HT1080 (cell line): ENCODE measurements at places on chromosomes 2 and 18. TPM values are rescaled to one million over a fixed set of nuclear protein-coding genes. Genes with fewer than 3 reads are reported as not detected.
A peak's percentile ranks its signal among the peaks of the same experiment; 100 is the strongest.

Gene RIT2
- not detected in 2 replicates for total RNA-seq

Gene PREB
- 66.4 and 75.8 TPM in 2 replicates for total RNA-seq

Gene WDR75
- total RNA-seq = 75.1 and 99.1 TPM in 2 replicates

Gene PROKR1
- total RNA-seq = not detected in 2 replicates

Gene LRP2
- total RNA-seq = 0.10 TPM in 1 of 2 replicates, not detected in the other

Gene GPN1
- 42.3 and 52.9 TPM in 2 replicates for total RNA-seq

Gene PSMA8
- not detected in 2 replicates for total RNA-seq

Gene MZT2B
- 245 and 400 TPM in 2 replicates for total RNA-seq

Gene DSG4
- not detected in 2 replicates for total RNA-seq

- DNase-seq = no peak
Observed at GRCh38 chr2:227570615-227571014, 28.1 kb upstream of the SCYGR2 start.

- no peak for DNase-seq
Observed at GRCh38 chr18:60147323-60147722, 225.3 kb downstream of the MC4R start.

DNA sequence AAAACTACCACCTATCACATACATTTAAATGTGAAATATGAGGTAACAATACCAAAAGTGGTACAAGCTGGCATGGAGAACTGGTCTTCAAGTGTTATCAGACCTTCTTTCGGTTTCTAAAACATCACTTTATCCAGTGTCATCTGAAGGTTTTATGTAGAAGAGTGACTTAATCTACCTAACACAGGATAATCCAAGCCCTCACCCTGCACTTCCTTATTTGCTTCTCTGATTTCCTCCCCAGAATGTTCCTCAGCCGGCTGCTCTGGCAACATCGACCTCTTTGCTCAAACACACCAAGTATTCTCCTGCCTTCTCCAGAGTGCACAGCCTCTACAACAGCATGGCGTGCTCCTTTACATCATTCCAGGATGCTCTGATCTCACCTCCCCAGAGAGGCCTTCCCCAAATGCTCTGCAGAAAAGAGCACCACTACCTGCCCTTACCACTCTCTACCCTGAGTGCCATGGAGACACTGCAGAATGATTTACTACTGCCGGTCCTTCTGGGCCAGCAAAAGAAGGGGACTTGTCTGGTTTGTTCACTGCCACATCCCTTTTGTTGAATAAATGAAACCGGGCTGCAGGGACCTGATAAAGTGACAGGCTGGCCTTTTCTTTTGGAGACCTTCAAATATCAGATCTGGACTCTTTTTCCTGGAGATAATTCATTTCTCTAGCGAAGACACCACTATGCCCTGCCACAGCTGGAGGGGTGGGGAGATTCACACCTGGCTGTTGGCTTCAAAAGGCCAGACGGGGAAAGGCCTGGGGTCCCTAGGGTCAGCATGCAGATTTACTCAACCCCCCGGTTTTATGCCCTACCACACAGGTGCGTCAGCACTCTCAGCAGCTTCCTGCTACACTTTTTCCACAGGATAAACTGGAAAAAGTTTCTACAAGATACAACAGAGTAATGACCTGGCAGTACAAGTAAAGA is 42.0 kb downstream of the TTR start:
- no peak for DNase-seq

- no peak for DNase-seq
Observed at GRCh38 chr2:240636563-240637115, 11.4 kb downstream of the GPR35 start.

GRCh38 chr2:47818777-47819176 is 35.8 kb downstream of the MSH6 start:
- DNase-seq = no peak

- peak; percentile 49 for DNase-seq
Observed at GRCh38 chr2:96145036-96145847, at the start of gene DUSP2. Gene DUSP2 (minus strand): TSS chr2:96145440. CDS start chr2:96145354, 86 bp downstream.

- no peak for DNase-seq
Observed at GRCh38 chr2:27018142-27018541, 14.6 kb upstream of the TMEM214 start.

DNA sequence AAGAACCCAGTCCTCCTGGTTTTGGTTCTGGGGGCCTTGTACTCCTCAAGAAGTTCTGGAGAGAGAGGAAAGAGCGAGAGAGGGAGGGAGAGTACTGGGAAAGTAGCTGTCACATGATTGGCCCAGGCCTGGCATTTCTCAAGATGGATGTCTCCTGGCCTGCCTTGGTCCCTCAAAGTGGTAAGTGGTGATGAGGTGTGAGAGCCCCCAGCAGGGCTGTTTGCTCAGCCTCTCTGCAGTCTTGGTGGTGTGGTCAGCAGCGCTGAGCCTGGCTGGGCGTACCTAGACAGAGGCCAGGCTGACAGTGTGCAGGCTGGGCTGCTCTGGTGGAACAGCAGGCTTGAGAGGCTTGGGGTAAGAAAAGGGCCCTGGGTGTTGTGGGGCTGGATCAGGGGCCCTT is 2.5 kb downstream of the SPEG start:
- no peak for DNase-seq

GRCh38 chr2:241956521-241957110 is 87.1 kb downstream of the RTP5 start:
- DNase-seq = no peak

DNA sequence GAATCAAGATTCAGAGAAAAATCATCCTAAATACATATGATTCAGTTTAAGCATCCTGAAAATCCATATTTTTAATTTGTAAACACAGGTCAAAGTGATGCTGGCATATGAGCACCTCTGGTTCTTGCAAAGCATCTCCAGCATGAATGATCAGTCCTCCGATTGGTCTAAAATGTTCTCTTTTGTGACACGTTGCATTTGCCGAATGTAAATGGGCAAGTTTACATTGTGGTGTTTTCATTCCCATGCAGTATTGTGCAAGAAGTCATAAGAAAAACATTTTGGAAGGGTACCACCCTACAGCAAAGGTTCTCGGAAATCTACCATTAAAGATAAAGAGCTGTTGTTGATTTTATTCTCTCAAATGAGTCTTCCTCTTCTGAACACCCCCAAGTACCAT is 108.0 kb upstream of the UNC80 start:
- no peak for DNase-seq

DNA sequence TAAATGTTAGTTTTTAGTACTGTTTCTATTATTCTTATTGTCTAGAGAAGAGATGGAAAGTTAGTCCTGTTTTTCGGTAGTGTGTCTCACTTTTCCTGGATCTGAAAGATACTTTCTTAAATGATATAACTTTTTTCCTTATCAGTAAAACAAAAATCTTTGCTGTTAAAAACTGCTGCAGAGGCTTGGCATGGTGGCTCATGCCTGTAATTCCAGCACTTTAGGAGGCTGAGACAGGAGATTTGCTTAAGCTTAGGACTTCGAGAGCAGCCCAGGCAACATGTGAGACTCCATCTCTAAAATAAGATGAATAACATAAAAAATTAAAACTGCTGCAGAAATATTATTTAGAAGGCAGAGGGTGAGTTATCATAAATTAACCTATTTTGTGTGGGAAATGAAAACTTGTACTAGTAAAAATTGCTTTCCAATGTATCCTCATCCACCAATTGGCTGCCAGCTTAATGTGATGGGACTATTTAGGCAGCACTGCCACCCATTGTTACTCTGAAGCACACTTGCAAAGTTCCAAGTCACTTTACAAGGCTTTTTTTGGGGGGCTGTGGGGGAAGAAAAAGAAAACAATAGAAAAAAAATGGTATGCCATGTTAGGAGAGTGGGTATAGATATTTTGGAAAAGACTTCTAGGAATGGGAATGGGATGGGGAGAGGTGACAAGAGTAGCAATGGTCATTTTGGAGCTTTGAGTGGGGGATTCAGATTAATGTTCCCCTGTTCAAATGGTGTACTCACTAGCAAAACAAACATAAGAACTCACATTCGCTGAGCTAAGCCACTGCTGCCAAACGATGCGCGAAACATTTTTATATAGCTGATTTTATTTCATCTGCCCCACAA is 62.7 kb downstream of the MEIS1 start:
- no peak for DNase-seq

DNA sequence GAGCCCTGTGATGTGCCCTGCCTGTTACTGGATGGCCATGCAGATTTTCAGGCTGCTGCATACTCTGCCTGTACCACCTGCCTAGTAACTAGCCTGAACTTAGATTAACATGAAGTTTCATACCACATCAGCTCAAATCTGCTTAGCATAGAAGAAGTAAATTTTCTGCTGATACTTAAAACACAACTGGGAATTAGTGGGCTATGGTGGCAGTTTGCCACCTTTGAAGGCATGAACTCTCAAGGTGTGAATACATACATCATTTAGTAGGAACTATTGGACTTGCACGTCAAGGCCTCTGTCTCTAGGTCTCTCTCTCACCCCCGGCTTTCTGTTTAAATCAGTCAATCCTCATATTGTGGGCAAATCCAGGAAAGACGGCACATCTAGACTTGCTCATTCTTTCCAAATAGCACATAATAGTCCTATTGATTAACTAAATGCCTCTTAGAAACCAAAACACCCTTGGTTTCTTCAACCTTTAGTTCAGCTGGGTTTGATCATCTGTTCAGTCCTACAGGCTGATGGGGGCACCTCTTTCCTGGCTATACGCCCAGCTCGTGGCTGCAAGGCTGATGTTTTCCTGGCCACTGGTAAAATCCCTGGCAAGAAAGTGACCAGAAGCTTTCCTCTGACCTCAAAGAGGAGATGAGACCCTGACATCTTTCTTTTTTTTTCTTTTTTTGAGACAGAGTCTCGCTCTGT is 58.4 kb downstream of the ALPK2 start:
- DNase-seq = no peak

DNA sequence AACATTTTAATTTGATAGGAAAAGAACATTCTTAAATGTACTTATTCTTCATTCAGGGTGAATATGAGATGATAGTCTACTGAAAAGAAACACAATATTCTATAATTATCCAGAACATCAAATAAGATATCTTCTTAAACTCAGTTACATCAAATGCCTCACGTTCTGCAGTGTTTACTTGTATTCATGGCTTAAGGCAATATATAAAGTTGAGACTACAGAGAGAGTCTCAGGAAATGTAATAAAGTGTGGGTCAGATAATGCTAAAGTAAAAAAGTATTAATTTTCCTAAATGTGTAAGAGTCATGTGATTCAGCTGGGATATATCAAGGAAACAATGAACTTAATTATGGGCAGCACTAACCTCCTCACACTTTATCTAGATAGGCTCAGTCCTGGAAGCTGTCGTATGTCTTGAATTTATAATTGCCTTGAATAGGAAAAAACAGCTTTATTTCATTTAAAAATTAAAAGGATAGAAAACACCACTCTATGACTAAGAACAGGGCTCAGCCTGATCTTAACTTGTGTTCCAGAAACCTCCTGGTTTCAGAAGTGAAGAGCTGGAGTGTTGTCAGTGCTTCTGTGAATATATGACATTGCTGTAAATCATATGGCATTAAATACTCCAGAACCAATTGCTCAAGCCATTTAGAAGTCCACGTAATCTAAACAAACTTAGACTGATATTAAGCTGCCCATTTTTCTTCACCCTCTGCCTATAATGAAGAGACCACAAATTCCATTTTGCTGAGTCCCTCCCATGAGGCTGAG is 240.2 kb downstream of the FSIP2 start:
- no peak for DNase-seq

DNA sequence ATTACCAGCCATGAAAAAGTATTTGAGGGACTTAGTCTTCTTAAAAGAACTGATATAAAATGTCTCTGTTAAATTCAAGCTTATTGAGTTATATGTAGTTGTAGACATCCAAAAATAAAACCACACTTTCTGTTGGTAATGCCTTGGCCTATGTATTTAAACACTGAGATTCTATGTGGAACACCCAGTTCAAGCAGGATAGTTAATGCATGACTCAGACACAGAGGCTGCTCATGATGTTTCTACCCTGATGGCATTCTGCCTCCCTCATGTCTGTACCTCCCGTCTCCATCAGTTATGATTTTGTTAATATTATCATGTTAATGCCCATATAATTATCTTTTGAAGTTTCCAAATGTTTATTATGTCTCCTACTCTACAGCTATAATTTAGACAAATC is 164.5 kb downstream of the XIRP2 start:
- peak; percentile 67 for DNase-seq

GRCh38 chr2:8352296-8352695 is 329.6 kb upstream of the ID2 start:
- DNase-seq = peak; percentile 8

- peak; percentile 60 for DNase-seq
Observed at GRCh38 chr2:223306371-223306770, 254.4 kb downstream of the KCNE4 start.

DNA sequence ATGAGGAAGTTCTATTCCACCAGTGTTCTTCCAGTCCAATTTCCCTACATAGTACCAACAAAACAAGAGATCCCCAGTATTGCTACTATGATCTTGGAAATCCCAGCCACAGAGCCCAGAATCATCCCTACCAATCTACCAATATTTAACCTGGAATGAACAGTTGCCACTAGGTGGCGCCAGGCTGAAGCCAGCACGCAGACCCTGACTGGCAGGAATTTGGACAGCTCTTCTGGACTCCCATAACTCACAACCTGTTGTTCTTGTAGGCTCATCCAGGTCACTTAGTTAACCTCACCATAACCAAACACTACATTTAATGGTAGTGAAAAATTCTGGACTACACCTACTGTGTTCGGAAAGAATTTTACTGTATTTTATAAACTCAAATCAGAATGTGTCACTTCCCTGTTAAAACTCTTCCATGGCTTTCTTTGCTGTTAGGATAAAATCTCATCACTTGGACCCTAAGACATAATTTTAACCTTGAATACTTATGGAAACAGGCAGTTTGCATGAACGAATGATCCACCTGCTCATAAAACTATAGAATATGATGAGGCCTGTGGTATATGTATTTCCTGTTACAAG is 59.8 kb upstream of the SLC38A11 start:
- peak; percentile 57 for DNase-seq
